ENCODE measurements at places on chromosomes 2 and 18. TPM values are rescaled to one million over a fixed set of nuclear protein-coding genes. Genes with fewer than 3 reads are reported as not detected.
A peak's percentile ranks its signal among the peaks of the same experiment; 100 is the strongest.

DNA sequence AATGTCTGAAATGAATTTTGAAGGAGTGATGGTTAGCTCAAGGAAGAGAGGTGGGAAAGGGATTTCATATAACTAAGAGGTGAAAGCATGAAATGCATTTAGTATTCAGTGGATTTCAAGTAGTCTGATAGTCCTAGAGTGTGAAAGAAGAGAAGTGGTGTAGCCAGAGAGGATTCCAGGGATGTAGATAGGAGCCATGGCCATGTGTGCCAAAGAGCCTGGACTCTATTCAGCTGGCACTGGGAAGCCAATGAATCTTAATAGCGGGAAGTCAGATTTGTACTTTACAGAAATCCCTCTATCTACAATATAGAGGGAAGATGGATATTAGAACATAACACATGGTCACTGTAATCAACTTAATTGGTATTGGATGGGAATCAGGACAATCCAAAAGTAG lies 8.3 kb upstream of the BOLL start:
- no peaks in the 10 kb centered on the region for H3K4me1 ChIP-seq
- H3K36me3 ChIP-seq: no peaks in the 10 kb centered on the region

Gene EN1
- not detected for total RNA-seq

Gene SERPINB12
- not detected for total RNA-seq

GRCh38 chr2:32748158-32748557 lies 120.3 kb downstream of the TTC27 start:
- H3K4me3 ChIP-seq: no peak overlapping the region
- no peak overlapping the region for H3K27ac ChIP-seq
- peaks cover 18% of the 10 kb centered on the region for H3K36me3 ChIP-seq
- no peaks in the 10 kb centered on the region for H3K4me1 ChIP-seq

DNA sequence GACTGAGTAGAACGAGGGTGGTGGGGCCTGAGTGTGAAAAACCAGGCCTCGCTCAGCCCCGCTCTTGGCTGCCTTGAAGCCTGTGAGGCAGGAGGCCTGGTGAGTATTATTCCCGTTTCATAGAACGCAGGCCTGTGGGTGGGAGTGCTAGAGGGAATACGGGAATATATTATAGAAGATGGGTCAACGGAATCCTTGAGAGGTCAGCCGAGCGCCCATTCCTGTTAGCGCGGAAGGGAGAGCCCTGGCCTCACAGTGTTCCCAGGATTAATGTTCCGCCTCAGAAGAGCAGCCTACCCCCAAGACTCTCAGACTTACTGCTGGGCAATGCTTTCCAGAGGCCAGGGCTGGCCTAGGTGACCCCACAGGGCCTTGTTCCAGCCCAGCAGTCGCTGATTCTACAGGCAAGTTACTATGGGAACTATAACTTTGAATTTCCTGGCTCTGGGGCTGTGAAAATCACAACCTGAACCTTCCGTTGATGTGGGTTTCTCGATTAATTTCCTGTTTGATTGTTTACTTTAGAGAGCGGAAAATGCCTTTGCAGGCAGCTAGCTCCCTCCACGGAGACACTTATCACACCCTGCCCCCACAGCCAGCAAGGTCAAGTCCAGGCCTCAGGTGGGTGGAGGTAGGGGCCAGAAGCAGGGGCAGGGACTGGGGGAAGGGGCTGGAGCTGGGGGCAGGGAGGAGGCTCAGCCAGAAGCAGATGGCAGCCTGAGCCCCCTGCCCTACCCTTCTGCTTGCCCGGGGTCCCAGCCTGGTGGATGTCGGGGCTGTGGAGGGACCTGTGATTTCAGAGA lies 108.3 kb downstream of the SMAD7 start:
- no peaks in the 10 kb centered on the region for H3K27me3 ChIP-seq
- peak overlapping the region; percentile 37 for H3K4me3 ChIP-seq
- H3K4me1 ChIP-seq: peaks cover 72% of the 10 kb centered on the region
- H3K27ac ChIP-seq: peak overlapping the region; percentile 48
- peak; percentile 25 for DNase-seq

- H3K36me3 ChIP-seq: no peaks in the 10 kb centered on the region
- no peak overlapping the region for H3K27ac ChIP-seq
- no peak for DNase-seq
- H3K4me1 ChIP-seq: peaks cover 4% of the 10 kb centered on the region
- H3K4me3 ChIP-seq: no peak overlapping the region
Observed at GRCh38 chr2:236512267-236512666, 57.4 kb upstream of the ACKR3 start.

Gene LINC00305
- total RNA-seq: not detected

GRCh38 chr2:101782427-101782792 lies 84.9 kb downstream of the MAP4K4 start:
- H3K4me3 ChIP-seq: no peak overlapping the region
- H3K36me3 ChIP-seq: no peaks in the 10 kb centered on the region
- no peak for DNase-seq
- no peaks in the 10 kb centered on the region for H3K27me3 ChIP-seq
- H3K27ac ChIP-seq: no peak overlapping the region

- H3K4me1 ChIP-seq: peaks cover 17% of the 10 kb centered on the region
- no peaks in the 10 kb centered on the region for H3K27me3 ChIP-seq
- no peaks in the 10 kb centered on the region for H3K36me3 ChIP-seq
- DNase-seq: no peak
Observed at GRCh38 chr2:120174963-120175581, 48.1 kb downstream of the TMEM185B start.

GRCh38 chr2:10331702-10332401 lies 29.1 kb downstream of the HPCAL1 start:
- H3K4me1 ChIP-seq: peaks cover 32% of the 10 kb centered on the region
- peak overlapping the region; percentile 80 for H3K4me3 ChIP-seq
- H3K36me3 ChIP-seq: peaks cover 6% of the 10 kb centered on the region
- no peaks in the 10 kb centered on the region for H3K27me3 ChIP-seq
- peak; percentile 44 for DNase-seq

Gene GALM
- 14.4 TPM for total RNA-seq

- no peak overlapping the region for H3K27ac ChIP-seq
- no peaks in the 10 kb centered on the region for H3K4me1 ChIP-seq
- H3K36me3 ChIP-seq: no peaks in the 10 kb centered on the region
- DNase-seq: no peak
- H3K4me3 ChIP-seq: no peak overlapping the region
- no peaks in the 10 kb centered on the region for H3K27me3 ChIP-seq
Observed at GRCh38 chr2:128304715-128305554, 13.7 kb downstream of the HS6ST1 start.

DNA sequence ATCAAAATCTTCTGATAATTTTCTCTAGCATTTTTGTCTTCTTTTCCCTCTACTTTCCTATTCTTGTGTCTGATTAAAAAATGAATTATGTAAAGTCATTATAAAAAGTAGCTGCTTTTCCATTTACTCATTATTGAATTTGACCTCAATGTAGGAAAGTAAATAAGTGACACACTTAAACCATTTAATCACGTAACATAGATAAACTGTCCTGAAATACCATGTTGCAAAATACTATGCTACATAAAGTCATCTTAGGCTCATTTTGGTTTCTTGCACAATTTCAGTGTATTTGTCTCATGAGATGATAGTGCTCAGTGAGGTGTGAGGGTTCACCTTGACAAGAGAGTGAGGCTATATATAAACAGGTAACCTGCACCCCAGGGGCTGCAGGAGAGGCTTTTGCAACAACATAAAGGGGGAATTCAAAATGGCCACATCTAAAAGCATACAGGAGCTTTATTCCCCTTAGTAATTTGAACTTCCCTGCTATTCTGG lies 502.7 kb downstream of the RNF144A start:
- no peaks in the 10 kb centered on the region for H3K36me3 ChIP-seq
- DNase-seq: no peak
- no peak overlapping the region for H3K27ac ChIP-seq
- no peaks in the 10 kb centered on the region for H3K27me3 ChIP-seq
- no peak overlapping the region for H3K4me3 ChIP-seq

GRCh38 chr2:85945586-85945985 lies 56.8 kb upstream of the ST3GAL5 start:
- H3K27ac ChIP-seq: no peak overlapping the region
- H3K36me3 ChIP-seq: no peaks in the 10 kb centered on the region
- no peak overlapping the region for H3K4me3 ChIP-seq
- H3K4me1 ChIP-seq: no peaks in the 10 kb centered on the region
- H3K27me3 ChIP-seq: no peaks in the 10 kb centered on the region

DNA sequence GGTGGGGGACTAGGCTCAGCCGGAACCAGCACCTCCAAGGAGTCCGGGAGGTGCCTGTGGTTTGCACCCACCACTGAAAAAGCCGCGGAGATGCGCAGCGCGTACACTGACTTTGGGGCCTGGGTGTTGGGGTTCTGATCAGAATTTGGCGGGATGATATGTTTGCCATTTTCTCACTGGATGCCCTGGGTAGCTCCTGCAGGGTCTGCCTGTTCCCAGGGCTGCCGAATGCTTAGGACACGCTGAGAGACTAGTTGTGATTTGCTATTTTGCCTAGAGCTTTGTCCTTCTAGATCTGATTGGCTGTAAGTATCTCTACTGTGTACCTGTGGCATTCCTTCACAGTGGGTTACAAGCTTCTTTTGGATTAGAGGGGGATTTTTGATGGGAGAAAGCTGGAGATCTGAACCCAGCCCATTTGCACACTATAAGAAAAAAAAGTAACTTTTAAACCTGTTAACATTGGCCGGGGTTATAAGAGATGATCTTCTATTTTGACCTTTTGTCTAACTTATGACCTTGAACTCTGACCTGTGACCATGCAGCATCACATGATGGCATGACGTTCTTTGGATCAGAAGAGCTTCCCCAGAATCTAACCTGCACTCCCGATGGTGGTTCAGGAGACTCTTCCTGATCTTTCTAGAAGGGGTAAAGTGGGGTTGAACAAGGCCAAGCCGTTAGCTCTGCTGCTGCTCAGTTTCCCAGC lies 1.6 kb downstream of the KCNE4 start:
- no peak overlapping the region for H3K4me3 ChIP-seq
- H3K27ac ChIP-seq: no peak overlapping the region
- no peaks in the 10 kb centered on the region for H3K4me1 ChIP-seq
- no peaks in the 10 kb centered on the region for H3K27me3 ChIP-seq
- no peak for DNase-seq

Gene WDPCP
- total RNA-seq: 18.6 TPM

GRCh38 chr2:10306901-10307463 lies 4.3 kb downstream of the HPCAL1 start:
- H3K36me3 ChIP-seq: peaks cover 7% of the 10 kb centered on the region
- H3K4me1 ChIP-seq: peaks cover 34% of the 10 kb centered on the region
- H3K4me3 ChIP-seq: no peak overlapping the region
- peak; percentile 39 for DNase-seq
- H3K27ac ChIP-seq: peak overlapping the region; percentile 23

DNA sequence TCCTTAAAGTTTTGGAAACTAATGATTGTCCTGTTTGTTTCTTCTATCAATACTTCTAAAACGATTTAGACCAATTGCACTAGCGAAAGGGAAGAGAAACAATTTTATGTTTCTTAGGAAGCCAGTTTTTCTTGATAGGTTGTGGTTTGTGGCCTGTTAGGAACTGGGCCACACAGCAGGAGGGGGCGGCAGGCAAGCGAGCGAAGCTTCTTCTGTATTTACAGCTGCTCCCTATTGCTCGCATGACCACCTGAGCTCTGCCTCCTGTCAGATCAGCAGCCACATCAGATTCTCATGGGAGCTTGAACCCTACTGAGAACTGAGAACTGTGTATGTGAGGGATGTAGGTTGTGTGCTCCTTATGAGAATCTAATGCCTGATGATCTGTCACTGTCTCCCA lies 201.5 kb upstream of the PXDN start:
- H3K4me1 ChIP-seq: no peaks in the 10 kb centered on the region
- H3K36me3 ChIP-seq: no peaks in the 10 kb centered on the region
- no peak overlapping the region for H3K27ac ChIP-seq
- DNase-seq: no peak
- H3K4me3 ChIP-seq: no peak overlapping the region
- no peaks in the 10 kb centered on the region for H3K27me3 ChIP-seq

DNA sequence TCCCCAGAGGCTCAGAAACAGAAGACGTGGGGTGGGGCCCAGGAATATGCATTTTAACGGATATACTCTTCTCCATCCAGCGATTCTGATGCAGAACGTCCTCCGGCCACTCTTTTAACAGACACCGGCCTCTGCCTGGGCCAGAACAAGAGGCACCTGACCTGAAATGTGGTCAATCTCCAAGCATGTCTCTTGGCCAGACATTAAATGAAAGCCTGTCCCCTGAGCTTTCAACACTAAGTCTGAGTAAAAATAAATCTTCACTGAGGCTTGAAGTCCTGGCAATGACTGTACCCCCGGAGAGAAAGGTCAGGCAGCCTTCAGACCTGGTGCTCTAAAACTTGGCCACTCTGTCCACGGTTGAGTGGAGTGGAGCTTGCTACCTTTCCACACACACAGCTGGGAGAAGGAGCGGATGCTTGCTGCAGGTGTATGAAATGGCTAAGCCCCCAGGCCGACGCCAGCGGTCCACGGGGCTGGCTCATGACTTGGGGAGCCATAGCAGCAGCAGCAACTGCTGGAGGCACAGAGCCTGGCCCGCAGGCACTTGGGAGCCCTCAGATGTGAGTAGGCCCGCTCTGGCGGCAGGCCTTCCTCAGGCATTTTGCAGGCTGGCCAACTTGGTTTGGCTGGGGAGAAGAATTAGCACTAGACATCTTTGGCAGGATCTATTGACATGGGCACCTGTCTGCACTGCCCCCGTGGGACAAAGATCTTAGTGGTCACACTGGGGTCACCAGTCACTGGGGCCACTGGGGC lies 79.7 kb downstream of the TMEM17 start:
- H3K4me1 ChIP-seq: no peaks in the 10 kb centered on the region
- DNase-seq: no peak
- H3K4me3 ChIP-seq: no peak overlapping the region
- H3K36me3 ChIP-seq: no peaks in the 10 kb centered on the region

DNA sequence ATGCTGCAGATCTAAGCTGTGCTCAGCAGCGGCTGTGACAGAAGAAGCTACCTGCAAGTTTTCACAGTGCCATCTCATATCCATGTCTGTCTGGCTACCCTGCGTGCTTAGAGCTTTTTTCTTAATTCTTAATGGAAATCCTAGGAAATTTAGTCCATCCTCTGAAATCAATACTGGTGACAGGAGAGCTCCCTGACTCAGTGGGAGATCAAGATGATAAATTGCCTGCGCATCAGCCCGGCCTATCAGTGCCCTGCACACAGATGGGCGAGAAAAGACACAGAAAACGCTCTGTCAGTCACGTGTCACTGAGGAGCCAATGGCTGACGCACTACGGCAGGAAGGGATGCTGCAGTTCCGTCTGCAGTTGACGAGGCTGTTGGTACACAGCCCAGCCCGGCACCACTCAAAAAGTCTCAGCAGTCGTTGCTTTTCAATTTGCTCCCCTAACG lies 819.6 kb upstream of the FSHR start:
- no peaks in the 10 kb centered on the region for H3K27me3 ChIP-seq
- H3K4me1 ChIP-seq: no peaks in the 10 kb centered on the region
- peak; percentile 53 for DNase-seq
- peak overlapping the region; percentile 52 for H3K4me3 ChIP-seq
